Stimulated activated CD4-positive, alpha-beta T cell treated with anti-CD3 and anti-CD28 coated beads, Interleukin-12 subunit alpha, Interleukin-12 subunit beta, amount 100 ng/mL, for 24 hours (primary cell): ENCODE measurements at places on chromosomes 16 and 17.

DNA sequence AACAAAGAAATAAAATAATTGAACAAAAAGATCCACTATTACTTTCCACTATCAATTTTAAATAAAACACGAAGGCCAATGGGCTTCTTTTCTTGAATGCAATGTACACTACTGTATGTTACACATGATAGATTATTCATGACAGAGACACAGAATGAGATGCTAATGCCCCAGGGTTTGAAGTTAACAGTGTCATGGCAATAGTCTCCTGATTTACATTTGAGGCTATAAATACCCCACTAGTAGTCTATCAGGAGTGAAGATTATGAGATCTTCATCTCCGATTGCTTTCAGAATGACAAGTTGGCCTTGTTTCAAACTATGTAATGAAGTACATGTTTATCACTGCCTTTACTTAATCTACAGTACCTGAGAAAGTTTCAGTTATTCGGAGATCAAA lies 84.4 kb downstream of the RPGRIP1L start:
- DNase-seq, result no peak

DNA sequence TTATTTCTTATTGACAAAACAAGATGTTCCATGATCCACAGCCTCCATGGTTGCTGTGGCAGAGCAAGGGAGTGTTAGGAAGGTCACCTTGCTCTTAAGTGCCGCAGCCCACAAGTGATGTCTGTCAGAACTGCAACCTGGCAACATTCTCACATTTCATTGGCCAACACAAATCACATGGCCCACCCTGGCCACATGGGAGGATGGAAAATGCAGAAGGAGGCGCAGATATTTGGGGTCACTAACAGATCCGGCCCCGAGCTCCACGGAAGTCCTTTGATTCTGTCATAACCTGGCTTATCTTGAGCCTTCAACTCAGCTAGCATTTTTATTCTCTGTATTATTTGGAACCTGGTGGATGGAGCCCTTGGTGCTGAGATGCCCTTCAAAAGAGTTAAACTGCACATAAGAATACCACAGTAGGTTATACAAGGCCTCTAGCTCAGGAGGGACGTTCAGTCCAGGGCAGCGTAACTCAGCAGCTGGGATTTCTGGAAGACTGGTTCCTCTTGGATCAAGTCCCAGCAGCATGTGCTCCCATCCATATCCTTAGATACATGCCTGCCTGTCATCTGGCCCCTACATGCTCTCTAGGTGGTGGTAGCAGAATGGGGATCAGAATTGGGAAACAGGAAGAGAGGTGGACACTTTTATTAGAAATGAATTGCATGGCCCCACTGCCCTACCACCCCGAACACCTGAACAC lies 508.1 kb downstream of the HAPSTR1 start:
- DNase-seq, result no peak

DNA sequence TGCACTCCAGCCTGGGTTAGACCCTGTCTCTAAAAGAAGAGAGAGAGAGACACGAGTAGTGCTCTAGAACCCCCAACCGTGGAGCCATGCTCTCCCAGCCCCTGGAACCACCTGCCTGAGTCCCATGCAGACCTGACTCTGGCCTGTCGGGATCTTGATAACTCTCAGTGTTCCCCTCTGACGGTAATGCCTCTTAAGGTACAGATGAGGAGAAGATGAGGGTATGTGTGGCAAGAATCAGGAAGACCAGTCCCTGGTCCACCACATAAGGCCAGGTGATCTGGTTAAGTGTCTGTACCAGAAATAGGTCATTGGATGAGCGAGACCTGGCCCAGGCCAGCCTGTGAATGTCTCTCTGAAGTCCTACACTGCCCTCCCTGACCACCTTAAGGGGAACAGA lies 18.4 kb downstream of the OSBPL7 start:
- DNase-seq, result no peak

GRCh38 chr17:72510351-72511016 lies 389.7 kb downstream of the SOX9 start:
- DNase-seq, result no peak

DNA sequence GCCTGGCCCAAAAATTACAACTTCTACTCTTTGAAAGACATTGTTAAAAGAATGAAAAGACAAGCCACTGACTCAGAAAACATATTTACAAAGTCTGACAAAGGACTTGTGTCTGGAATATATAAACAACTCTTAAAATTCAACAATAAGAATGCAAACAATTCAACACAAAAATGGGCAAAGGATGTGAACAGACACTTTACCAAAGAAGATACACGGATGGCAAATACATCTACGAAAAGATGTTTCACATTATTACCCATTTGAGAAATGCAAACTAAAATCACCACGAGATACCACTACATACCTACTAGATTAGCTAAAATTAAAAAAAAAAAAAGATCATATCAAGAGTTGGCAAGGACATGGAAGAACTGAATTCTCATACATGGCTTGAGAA lies 80.8 kb upstream of the METRNL start:
- DNase-seq, result no peak

GRCh38 chr16:71564335-71564967 lies 12.4 kb downstream of the TAT start:
- no peak for DNase-seq

GRCh38 chr16:13110124-13110796 lies 208.9 kb downstream of the SHISA9 start:
- DNase-seq, result no peak

DNA sequence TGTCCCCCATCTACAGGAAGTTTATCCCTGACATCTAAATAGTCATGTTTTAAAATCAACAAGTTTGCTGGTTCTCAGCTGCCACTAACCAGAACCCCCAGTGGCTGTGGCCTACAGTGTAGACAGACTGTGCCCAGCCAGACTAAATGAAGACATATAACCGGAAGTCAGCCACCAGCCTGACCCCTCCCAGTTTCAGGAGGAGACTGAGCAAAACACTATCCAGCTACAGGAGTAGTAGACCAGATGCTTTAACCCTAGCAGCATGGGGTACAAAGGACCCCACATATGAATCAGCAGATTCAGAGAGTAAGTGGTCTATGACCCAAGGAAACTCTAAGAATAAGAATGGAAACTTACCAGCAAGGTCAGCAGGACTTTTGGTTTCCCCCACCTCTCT lies 83.4 kb downstream of the HIC1 start:
- DNase-seq, result no peak

GRCh38 chr16:15491411-15491810 lies 57.0 kb downstream of the BMERB1 start:
- DNase-seq, result no peak

- no peak for DNase-seq
Measured at GRCh38 chr16:84741340-84741830, 41.6 kb downstream of the USP10 start.

- no peak for DNase-seq
Measured at GRCh38 chr17:81551458-81552243, 502 bp downstream of the FAAP100 start.

DNA sequence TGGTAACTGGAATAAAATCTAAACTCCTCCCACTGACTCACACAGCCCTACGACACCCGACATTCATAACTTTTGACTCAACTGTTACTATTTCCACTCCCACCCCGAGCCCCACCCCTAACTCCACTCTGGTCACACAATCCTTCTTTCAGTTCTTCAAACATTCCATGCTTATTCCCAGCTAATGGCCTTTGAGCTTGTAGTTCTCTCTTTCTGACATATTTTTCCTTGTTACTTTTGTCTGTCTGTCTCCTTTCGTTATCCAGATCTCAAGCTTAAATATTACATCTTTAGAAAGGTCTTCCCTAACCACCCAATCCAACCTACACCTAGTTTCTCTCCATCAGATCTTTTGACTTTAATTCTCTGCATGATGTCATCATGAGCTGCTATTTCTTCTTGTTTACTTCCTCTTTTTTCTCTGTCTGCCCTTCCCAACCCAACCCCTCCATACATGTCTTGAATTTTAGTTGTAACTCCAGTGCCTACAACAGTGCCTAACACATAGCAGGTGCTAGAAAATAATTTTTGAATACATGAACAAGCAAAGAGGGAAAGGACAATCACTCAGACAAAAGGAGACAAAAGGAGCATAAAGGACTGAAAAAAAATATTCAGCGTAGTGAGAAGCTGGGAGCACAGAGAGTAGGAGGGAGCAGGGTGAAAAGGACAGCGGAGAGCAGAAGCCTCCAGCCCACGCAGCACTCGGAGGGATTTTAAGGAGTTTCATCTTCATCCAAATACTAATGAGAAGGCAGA lies 65.2 kb upstream of the SMIM36 start:
- no peak for DNase-seq

DNA sequence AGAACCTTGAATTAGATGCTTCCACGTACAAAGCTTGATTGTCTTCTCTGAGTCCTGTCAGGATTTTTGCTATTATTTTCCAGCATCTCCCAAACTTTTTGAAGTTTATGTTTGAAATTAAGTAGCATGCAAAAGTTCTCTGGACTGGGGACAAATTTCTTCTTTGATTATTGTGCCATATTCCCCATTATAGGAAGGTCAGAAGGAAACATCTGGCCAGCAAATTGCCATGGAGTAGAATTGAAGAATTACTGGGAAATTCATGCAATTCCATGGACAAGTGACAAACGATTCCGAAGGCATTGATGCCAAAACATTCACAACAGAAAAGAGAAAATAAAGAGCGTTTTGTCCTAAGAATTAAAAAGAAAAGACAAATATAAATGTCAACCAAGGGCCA lies 737.2 kb downstream of the CDH11 start:
- no peak for DNase-seq
